ENCODE measurements at places on chromosomes 5 and 9.
A peak's percentile ranks its signal among the peaks of the same experiment; 100 is the strongest.

GRCh38 chr5:177351392-177352329 lies at the start of gene LMAN2:
Gene LMAN2, minus strand, starts transcription at chr5:177351668. Its CDS starts 21 bp downstream, at chr5:177351647.
- peak; percentile 97 for DNase-seq

- DNase-seq = peak; percentile 87
Observed at GRCh38 chr5:66144074-66144833, at the start of gene SREK1. Gene SREK1, plus strand, starts transcription at chr5:66144300. Its CDS starts 77 bp downstream, at chr5:66144377.

GRCh38 chr5:135227064-135228022 lies 171.7 kb downstream of the MACROH2A1 start:
- DNase-seq = no peak

DNA sequence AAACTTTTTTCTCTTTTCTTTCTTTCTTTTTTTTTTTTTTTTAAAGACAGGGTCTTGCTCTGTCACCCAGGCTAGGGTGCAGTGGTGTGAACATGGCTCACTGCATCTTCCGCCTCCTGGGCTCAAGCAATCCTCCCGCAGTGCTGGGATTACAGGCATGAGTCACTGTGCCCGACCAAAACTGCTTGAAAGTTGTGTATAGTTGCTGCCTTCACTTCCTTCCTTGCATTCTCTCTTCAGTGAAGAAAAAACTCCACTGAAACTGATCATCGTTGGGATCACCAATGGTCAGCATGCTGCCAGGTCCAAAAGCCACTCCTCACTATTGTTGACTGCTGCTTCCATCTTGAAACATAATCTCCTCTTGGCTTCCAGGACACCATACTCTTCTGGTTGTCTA lies 66.6 kb upstream of the CTNNA1 start:
- DNase-seq = no peak

- no peak for DNase-seq
Observed at GRCh38 chr9:19380826-19381075, 715 bp upstream of the RPS6 start.

- DNase-seq = no peak
Observed at GRCh38 chr5:169576181-169576598, 7.4 kb upstream of the SPDL1 start.

DNA sequence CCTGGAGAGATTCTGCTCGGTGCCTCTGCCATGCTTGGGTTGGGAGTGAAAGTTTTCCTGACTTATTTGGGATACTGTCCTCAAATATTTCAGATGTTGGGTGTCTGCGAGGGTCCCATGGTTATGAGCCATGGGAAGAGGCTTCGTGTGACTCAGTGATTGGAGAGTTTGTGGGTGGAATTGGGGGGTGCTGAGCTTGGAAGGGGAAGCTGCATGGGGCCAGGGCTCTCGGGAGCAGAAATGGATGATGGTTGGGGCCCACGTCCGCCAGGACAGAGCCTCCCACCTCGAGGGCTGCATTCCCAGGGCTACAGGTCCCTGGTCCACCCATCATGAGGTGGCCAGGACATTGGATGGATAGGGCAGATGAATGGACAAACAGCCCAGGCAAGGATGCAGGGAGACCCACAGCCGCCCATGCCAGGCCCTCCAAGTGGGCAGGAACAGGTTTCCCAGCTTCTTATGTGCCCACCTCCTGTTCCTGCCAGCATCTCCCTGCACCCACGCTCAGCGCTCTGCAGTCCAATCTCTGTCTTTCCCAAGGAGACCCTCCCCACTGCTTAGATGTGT lies 5.5 kb downstream of the OBP2B start:
- no peak for DNase-seq

DNA sequence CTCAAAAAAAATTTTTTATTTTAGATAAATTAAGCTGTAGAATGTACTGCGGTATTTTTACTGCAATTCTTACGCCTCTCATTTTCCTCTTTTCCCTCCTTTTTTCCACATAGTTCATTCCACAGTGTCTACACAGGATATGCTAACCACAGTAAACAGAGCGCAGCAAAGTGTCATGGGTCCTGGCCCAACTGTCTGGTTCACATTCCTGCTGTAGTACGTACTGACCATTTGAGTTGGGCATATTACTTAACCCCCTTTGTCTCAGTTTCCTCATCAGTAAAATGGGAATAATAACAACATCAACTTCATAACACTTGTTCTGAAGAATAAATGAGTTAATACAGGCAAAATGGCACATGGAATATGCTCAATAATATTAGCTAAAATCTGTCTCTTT lies 41.6 kb downstream of the SLC44A1 start:
- DNase-seq = no peak

GRCh38 chr5:80608731-80609130 lies 38.7 kb upstream of the ANKRD34B start:
- DNase-seq = no peak

DNA sequence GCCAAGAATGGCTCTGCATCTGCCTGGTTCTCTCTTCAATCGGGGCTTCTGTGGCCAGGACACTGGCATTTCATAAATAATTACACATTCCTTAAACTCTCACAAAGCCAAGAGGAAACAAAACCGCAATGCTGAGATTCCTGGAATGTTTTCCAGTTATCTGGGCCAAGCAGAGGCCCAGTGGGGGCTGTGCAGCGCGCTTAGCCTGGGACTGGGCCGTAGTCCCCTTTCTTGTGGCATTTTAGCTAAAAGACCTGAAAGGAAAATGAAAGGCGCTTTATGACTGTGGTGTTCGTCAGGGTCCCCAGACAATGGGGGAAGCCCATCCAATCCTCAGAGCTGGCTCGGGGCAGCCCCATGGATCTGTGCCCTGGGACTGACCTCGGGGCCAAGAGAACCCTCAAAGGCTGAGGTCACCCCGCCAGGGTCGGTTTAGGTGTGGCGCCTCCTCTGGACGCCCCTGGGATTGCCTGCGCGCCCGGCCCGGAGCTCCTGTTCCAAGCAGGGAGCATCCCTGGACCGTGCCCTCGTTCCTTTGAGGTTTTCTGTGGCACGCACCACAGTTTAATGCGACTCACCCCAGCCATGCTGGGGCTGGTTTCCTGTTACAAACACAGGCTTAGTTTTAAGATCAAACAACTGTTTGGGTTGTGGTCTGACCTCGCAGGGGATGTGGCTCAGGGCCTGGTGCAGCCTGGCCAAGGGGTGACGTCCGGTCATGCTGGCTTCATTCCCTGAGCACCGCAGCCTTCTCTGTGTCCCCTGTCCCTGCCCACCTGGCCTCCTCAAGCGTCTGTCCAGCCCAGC lies 51.5 kb upstream of the NKD2 start:
- peak; percentile 86 for DNase-seq

- DNase-seq = peak; percentile 77
Observed at GRCh38 chr9:114108016-114108833, 9.1 kb upstream of the KIF12 start.

- DNase-seq = no peak
Observed at GRCh38 chr5:166719991-166720390, 1571.5 kb upstream of the WWC1 start.

- no peak for DNase-seq
Observed at GRCh38 chr5:128498844-128499455, 39.1 kb downstream of the FBN2 start.

GRCh38 chr9:27791311-27791710 lies 218.0 kb upstream of the C9orf72 start:
- DNase-seq = peak; percentile 0
